CD4-positive, alpha-beta T cell treated with Interferon alpha-2 for 1 hour (primary cell): ENCODE measurements at places on chromosomes 1 and 21.

GRCh38 chr1:5150191-5150590 is 495.8 kb downstream of the AJAP1 start:
- no peak for DNase-seq

- DNase-seq, result peak; percentile 50
These were observed 5.8 kb downstream of the VWA1 start for GRCh38 chr1:1441002-1441888.

GRCh38 chr21:34531399-34531798 is 19.4 kb upstream of the KCNE1 start:
- no peak for DNase-seq

DNA sequence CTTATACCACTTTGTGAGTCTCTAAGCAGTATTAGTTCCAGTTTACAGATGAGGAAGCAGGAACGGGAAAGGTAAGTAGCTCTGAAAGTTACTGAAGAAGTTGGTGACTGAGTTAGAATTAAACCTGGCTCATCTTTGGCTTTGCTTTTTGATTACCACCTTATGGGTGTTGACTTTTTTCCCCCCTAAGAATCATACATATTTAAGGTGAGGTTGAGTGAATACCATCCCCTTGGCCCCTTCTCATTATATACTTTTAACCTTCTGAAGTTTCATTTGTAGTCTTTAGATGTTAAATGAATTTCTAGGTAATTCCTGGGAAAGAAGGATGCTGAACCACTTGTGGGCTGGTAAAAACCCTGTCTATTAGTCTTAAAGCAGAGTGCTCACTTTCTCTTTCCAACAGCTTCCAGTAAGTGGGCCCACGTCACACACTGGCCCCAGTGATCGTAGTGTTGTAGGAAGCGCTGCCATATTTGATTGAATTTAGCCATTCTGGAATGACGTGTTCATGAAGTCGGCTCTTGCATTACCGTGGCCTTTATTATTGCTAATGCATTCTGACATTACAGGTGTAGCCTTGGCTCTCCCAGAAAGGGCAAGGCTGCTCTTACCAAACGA is 46.9 kb downstream of the PEX14 start:
- DNase-seq, result no peak

DNA sequence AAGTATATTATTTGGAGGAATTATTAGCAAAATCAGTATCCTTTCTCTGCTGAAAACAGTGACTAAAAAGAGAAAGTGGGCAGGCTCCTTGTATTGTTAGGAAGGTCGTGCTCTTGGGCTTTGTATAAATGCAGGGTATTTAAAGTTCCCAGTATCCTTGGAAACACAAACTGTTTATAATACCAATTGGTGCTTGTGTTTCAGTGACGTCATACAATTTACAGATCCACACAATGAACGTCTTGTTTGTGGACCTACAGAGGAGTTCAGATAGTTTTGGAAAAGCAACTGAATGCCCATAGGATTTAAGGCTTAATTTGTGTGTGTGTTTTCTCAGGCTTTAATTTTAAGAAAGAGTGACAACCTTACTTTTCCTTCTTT is 168.2 kb downstream of the RASAL2 start:
- DNase-seq, result no peak

DNA sequence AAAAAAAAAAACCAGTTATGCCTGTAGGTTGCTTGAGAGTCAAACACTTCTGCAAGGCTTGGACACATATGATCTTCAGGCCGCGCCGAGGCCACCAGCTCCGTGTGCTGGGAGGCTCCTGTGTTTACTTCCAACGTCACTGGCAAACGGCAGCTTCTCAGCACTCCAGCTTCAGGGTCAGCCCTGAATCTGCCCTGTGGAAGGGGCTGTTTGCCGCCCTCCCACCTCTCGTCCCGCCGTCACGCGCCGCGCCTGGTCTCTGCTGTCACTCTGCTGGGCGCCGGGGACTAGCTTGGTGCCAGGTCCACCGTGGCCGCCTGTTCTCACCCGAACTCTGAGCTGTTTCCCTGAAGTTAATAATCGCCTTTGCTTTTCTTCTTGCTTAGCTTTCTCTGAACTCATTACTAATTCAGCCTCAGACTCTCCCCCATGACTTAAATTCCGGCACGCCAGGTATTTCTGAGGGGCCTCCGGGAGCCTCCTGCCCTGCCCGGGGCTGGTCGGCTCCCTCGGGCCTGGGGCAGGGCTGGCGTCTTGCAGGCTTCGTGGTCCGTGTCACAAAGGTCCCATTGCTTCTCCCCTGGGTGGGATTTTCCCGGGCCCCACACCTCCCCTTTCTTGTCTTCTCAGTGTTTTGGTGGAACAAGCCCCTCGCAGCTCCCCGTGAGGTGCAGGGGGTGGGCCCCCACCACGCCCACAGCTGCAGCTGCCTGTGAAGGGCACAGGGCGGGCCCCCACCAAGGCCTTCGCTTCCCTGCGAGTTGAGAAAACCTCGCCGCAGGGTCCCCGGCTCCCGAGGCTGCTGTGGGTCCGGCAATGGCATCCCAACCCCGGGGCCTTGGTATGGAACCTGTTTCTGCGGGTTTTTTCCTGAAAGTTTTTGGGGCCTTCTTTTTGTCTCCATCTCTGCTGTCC is 14.6 kb upstream of the C1orf159 start:
- no peak for DNase-seq

DNA sequence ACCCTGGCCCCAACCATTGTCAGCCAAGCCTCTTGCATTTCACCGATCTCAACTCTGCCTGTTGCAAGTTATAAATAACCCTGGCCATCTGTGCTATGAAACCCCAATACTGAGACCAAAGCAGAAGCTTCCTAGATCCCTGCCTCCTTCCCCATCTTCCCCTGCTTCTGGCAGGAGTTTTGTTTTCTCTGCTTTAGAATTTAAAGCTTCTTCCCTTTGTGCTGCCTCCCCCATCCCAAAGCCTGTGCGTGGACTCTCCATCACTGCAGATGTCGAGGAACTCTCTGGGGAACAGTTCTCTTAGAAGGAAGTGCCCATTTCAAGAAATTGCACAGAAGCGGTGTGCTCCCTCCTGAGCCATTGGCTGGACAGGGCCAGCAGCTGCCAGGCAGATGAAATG is 17.4 kb upstream of the MYOG start:
- no peak for DNase-seq

DNA sequence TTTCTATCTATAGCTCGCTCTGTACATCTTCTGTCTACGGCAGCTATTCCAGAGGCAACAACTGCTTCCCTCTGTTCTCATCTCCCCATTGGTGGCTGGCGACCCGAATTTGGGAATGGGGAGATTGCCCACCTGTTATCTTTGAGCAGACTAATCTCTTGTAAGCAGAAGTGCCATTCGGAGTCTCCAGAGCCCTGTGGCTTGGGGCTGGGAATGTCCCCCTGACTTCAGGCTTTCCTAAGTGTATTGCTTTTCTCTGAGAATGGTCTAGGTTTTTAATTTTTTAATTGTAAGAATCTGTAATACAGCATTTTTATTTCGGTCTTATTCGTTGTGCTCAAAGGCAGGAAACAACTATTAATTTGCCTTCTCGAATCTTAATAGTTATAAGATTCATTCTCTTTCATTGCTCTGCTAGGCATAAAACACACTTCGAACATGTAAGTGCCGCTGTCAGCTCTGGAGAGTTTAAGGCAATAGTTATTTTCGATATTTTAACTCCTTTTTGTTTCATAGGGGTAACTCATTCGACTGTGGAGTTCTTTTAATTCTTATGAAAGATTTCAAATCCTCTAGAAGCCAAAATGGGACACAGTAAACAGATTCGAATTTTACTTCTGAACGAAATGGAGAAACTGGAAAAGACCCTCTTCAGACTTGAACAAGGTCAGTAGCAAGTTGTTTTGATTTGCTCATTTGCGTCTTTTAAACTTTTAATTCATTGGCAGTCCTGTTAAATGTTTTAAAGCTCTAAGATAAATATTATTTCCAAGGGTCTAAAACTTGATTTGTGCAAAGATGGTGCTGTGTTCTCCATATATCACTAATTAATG is 514 bp downstream of the AGL start:
- DNase-seq, result peak; percentile 4
